ENCODE measurements at places on chromosomes 3 and 15. TPM values are rescaled to one million over a fixed set of nuclear protein-coding genes. Genes with fewer than 3 reads are reported as not detected.

Gene EFHB
- 1.4 TPM for total RNA-seq

Gene IMP3
- 97.6 TPM for total RNA-seq

Gene CACNA2D3
- not detected for total RNA-seq

Gene SUMF1
- 46.2 TPM for total RNA-seq

Gene PEX11A
- 2.1 TPM for total RNA-seq

Gene FBLN2
- 25.2 TPM for total RNA-seq

Gene TLR9
- not detected for total RNA-seq

Gene CHDH
- total RNA-seq, result under 0.01 TPM

Gene OPA1
- 44.4 TPM for total RNA-seq

Gene CILP
- total RNA-seq, result under 0.01 TPM

Gene WDR48
- total RNA-seq, result 16.9 TPM

Gene ZNF80
- not detected for total RNA-seq

Gene AMT
- total RNA-seq, result 3.0 TPM

Gene ATP8B4
- total RNA-seq, result 0.39 TPM

Gene SAMMSON
- not detected for total RNA-seq

Gene LMCD1
- 24.7 TPM for total RNA-seq

Gene PLSCR5
- not detected for total RNA-seq

Gene REC114
- total RNA-seq, result not detected

Gene LRCH3
- 27.5 TPM for total RNA-seq

Gene CFAP100
- total RNA-seq, result not detected

Gene SLC7A14
- total RNA-seq, result under 0.01 TPM

Gene CYP8B1
- not detected for total RNA-seq

Measured in epithelial cell of alveolus of lung (primary cell).